ENCODE measurements at places on chromosomes 5 and 9. TPM values are rescaled to one million over a fixed set of nuclear protein-coding genes. Genes with fewer than 3 reads are reported as not detected.

ADGRD2 gene
- not detected for total RNA-seq

MORN5 gene
- not detected for total RNA-seq

AK1 gene
- total RNA-seq, result 43.2 TPM

N4BP3 gene
- total RNA-seq, result 0.39 TPM

NR5A1 gene
- not detected for total RNA-seq

PCDHGC5 gene
- total RNA-seq, result 1.6 TPM

PCDHB15 gene
- total RNA-seq, result 0.39 TPM

NHP2 gene
- total RNA-seq, result 145 TPM

OR1Q1 gene
- total RNA-seq, result not detected

CDC20B gene
- not detected for total RNA-seq

MLANA gene
- not detected for total RNA-seq

LCN15 gene
- total RNA-seq, result not detected

Measured in placental epithelial cell (primary cell).